RCC 7860 (cell line): ENCODE measurements at places on chromosomes 7 and 10.

- no peak for DNase-seq
Observed at GRCh38 chr10:95282107-95282506, 8.7 kb downstream of the PDLIM1 start.

GRCh38 chr10:30784897-30785605, 155.5 kb upstream of the LYZL2 start:
- no peak for DNase-seq

DNA sequence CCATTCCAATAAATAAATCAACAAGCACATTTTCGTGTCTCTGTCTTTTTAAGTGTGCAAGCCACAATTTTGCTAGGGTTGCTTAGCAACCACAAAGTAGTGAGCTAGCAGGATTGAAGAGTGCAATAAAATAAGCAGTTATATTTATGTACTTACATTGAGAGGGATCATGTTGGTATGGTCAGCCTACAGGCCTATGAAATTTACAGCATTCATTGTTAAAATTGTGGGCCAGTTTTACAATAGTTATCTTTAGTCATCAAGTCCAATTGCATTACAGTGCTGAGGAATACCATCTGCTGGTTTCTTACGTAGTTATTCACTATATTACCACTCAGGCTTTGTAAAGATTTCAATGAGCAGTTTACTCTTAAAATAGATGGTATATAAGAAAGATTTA, 192.5 kb upstream of the POT1 start:
- no peak for DNase-seq

DNA sequence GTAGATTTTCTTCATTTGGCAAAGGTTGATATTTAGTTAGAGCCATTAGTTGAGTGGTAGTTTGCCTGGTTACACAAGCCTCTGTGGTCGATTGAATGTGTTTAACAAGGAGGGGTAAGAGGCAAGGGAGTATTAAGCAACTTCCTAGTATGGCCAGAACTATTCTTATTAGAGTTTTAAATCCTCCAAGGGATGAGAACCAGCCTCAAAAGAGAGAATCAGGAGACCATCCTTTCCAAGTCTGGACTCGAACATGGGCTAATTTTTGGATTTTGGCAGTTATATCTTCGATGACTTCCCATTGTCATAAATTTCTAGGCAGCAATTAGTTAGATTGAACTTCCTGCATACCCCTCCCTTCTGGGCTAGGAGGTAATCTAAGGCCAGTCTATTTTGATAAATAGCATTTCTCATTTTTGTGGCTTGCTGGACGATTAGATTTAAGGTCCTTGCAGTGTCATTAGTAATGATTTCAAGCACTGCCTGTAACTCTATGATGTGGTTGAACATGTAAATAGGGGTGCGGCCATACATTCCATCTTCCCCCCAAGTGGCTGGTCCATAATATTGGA, 219.5 kb upstream of the KCND2 start:
- no peak for DNase-seq

DNA sequence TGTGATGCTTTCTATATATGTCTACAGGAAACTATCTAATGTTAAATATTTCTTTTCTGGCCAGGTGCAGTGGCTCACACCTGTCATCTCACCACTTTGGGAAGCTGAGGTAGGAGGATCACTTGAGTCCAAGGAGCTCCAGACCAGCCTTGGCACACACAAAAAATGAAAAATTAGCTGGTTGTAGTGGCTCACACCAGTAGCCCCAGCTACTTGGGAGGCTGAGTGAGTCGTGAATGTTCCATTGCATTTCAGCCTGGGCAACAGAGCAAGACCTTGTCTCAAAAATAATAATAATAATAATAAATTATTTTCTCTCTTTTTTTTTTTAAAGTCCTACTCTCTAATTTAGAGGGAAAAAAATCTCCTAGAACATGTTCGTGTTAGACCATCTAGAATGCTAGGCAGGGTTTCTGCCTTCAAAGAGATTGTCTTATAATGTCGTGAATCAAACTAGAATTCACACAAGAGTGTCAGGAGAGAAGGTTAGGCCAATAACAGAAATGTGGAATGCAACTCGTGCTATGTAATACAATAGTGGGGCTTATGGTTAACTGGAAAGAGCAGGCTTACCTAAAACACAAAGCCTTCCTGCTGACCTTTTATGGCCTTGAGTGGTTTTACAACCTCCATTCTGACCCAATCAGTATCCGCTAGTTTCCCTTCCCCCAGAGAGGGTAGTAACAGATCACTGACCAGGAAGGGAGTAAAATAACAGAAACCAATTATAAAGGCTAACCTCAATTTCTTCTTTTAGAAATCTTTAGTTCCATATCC, 46.3 kb downstream of the MYOF start:
- DNase-seq = peak; percentile 97

- DNase-seq = no peak
Observed at GRCh38 chr7:21618706-21619105, 75.9 kb downstream of the DNAH11 start.

GRCh38 chr7:57176928-57177635, 44.8 kb upstream of the ZNF479 start:
- no peak for DNase-seq

DNA sequence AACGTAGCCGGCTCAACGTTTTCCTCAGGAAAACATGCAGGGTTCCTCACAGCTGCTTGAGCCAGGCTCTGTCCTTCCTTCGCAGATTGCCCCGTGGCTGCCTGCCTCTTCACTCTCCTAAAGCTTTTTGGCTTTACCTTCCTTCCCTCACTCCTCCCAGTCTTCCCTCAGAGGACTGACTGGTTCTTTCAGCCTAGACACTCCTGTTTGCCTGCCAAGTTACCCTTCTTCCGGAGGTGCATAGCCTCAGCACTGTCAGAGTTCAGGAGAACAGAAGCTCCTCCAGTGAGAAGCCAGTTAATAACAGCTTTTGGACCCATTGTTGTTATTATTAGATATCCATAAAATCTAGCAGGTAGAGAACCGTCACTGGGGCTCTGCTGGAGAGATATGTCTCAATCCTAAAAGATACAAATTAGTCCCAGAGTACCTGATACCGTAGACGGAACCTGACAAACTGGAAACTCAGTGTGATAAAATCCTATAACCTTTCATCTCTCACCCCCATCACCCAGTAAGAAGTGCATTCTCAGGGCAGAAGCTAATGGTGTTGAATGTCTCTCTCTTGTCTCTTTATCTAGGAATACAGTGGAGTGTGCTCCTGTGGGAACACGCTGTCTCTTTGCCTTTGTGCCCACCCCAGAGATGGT, 79.6 kb downstream of the SND1 start:
- no peak for DNase-seq

- peak; percentile 44 for DNase-seq
Observed at GRCh38 chr7:23467806-23468525, 2.3 kb downstream of the IGF2BP3 start.

DNA sequence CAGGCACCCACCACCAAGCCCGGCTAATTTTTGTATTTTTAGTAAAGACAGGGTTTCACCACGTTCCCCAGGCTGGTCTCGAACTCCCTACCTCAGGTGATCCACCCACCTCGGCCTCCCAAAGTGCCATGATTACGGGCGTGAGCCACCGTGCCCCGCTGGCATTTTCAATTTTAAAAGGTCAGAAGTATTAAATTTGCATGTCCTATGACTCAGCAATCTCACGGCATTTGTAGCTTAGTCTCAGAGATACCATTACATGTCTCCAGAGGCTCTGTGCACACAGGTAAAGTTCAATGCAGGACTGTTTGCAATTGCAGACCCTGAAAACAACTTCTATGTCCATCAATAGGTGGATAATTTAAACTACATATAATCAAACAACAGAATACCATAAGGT, 99.2 kb downstream of the DLG5 start:
- DNase-seq = no peak

DNA sequence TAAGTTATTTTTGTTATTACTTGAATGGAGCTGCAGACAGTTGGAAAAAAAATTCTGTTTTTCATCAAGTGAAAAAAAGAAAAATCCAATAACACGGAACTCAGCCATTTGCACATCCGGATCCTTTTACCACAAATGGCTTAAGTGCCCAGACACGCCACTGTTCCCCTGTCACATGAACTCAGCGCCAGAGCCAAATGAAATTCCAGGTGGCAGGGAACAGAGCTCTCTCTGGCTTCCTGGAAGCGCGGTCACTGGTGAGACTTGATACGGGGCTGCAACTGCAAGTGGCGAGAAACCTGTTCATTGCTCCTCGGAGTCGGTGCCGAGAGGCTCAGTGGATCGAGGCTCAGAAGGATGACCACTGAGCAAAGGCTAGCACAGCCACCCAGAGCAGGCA, 60.8 kb upstream of the NPTX2 start:
- DNase-seq = no peak

GRCh38 chr7:125173571-125173970, 243.9 kb upstream of the POT1 start:
- DNase-seq = peak; percentile 14

DNA sequence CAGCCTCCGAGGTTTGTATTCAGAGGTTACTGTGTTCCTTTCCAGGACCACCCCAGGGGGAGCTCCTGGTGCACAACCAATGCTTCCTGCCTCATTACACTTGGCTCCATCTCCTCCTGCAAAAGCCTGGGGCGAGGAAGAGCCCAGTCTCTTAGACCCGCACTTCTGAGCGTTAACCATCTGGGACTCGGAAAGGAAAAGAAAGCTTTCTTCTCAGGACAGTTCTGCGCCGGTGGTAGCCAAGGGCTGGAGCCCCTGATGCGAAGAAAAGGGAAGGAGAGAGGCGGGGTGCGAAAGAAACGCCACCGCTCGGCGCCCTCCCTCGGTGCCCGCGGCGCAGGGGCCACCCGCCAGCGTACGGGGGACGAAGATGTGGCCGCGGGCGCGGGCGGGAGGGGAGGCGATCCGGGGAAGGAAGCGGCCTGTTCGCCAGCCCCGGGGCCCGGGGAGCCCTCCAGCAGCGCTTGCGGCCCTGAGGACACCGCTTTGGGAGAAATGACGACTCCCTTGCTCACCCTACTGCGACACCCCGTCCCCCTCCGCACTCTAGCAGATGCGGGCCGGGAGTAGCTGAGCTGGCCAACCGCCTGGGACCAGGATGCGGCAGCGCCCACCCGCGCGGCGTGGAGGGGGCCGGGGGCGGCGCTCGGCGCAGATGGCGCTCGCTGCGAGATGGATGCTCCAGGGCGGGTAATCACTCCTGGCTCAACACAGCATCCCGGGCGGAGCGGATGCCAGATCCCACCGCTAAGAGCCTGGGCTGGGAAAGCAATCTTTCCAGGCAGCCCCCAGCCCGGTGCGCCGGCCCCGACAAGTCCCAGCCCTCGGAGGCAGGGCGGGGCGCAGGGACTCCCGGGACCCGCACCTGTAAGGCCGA, 1.3 kb downstream of the NRCAM start:
- no peak for DNase-seq

- no peak for DNase-seq
Observed at GRCh38 chr7:96033009-96033598, 260.8 kb downstream of the DYNC1I1 start.

- DNase-seq = no peak
Observed at GRCh38 chr7:130398526-130399090, 18.3 kb downstream of the CPA1 start.

DNA sequence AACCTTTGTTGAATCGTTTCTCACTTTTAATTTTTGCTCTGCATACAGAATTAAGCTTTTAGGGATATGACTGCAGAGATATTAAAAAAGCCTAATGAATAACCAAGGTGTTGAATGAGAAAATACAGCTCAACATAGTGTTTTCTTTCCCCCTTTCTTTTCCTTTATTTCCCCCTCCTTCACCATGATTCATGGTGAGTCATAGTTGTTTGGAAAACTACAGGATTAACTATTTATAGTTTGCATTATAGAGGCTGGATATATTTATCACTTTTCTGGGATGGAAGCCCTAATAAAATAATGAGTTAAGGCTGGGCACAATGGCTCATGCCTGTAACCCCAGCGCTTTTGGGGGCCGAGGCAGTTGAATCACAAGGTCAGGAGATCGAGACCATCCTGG, 115.0 kb downstream of the DNAJB9 start:
- DNase-seq = no peak

GRCh38 chr7:27151931-27152815, at the start of gene HOXA3:
Gene HOXA3, minus strand, starts transcription at chr7:27152583. Its CDS starts 41,943 bp downstream, at chr7:27110640.
- no peak for DNase-seq

DNA sequence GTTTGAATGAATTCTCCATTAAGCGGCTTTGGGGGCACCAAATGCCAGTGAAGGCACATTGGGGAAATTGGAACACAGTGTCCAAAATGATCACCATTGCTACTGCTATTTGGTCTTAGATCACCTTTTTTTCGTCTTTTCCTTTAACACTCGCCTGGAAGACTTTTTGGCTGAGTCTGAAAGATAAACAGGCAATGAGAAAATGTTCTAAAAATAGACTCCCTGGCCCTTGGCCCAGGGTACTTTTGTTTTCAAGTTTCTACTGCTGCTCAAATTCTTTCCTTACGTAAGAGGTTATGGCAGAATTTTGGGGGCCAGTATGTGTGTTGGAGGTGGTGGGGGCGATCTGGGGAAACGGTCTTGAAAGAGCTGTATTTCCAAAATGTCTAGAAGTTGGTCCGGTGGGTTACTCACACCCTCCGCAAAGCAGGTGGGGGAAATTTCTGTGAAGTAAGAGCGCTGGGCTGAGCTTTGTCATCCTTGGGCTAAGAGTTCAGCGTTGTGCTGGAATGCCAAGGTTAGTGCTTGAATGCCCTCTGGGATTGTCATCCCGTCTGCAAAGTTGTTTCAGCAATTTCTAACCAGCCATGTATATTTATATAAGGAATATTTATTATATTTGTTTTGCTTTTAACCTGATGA, 1.3 kb upstream of the ITPRIP start:
- DNase-seq = peak; percentile 49

- peak; percentile 62 for DNase-seq
Observed at GRCh38 chr10:30502266-30503060, 68.5 kb downstream of the MAP3K8 start.

DNA sequence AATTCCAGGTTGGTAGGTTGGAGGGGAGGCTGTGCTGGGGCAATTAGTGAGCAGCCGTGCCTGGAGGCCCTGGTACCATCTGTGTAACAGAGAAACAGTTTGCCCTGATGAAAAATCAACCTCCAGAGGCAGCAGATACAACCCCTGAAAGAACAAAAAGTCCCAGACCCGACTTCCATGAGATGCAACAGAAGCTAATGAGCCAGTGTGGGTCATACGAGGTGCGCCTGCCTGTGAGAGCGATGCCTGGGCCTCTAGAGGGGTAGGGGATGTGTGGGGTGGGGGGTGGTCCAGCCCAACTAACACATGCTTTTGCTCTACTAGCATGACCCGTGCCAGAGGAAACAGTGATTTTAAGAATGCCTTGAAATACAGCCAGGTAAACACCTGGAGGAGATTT, 39.3 kb downstream of the CELF2 start:
- no peak for DNase-seq

DNA sequence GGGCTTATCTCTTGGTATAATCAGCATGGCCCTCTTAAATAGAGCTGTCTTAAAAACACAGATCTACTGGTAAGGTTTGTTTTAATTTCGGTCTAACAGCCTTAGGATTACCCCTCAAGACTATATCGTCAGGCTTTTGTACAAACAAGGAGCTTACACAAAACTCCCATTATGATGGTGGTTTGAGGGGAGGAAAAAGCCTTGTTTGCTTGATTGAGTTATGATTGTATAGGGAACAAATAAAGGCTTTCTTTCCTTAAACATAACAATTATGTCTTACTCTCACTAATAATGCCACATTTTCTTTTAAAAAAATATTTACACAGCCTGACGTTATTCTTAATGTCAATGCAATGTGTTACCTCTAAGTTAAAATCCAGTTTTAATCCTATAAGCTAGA, 188.8 kb upstream of the TCF7L2 start:
- DNase-seq = no peak
